BE2C (cell line): ENCODE measurements at places on chromosomes 6 and 20.

DNA sequence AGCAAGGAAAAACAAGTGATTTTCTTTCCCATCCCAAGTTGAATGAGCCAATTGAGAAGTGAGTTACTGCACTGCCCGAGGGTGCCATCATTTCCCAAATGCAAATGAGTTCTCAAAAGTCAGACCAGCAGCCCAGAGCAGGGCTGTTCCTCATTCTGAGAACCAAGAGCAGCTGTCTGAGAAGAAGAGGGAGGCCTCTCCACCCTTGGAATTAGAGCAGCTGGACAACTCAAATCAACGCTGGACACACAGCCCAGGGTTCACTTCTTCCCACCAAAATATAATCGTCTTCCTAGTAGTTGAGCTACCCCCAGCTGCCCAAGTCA is 4.6 kb upstream of the PREX1 start:
- no peak for DNase-seq

- DNase-seq = no peak
Measured at GRCh38 chr20:53195876-53196610, 223.9 kb downstream of the TSHZ2 start.

- DNase-seq = no peak
Measured at GRCh38 chr20:63896264-63897105, 1.6 kb downstream of the DNAJC5 start.

DNA sequence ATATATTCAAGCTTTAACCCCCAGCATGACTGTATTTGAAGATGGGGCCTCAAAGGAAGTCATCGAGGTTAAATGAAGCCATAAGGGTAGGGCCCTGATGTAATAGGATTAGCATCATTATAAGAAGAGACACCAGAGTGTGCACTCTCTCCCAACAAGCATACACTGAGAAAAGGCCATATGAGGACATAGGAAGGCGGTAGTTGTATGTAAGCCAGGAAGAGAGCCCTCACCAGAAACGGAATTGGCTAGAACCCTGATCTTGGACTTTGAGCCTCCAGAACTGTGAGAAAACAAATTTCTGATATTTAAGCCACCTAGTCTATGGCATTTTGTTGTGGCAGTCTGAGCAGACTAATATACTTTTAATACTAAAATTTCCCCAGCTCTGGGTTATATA is 150.1 kb upstream of the STXBP5 start:
- no peak for DNase-seq

DNA sequence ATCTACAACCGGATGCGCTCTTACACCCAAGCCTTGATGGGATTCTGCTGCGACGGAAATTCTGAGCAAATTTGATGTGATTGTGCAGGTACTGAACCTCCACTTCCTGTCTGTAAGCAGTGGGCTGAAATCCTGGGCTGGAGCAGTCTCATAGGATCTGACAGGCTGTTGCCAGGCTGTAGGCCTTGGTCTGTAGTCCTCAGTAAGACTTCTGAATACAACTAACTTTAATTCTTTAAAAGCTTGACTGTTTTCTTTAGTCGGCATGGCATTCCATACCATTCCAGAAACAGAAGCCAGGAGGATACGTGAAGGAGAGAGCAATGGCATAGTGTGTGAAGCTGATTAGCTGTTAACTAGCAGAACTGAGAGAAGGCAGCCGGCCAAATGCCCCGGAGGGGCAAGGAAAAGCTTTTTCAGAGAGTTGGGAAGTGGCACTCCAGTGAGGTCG is 68.3 kb downstream of the ADTRP start:
- DNase-seq = peak; percentile 8

- DNase-seq = no peak
Measured at GRCh38 chr6:43806758-43807227, 36.8 kb downstream of the VEGFA start.

DNA sequence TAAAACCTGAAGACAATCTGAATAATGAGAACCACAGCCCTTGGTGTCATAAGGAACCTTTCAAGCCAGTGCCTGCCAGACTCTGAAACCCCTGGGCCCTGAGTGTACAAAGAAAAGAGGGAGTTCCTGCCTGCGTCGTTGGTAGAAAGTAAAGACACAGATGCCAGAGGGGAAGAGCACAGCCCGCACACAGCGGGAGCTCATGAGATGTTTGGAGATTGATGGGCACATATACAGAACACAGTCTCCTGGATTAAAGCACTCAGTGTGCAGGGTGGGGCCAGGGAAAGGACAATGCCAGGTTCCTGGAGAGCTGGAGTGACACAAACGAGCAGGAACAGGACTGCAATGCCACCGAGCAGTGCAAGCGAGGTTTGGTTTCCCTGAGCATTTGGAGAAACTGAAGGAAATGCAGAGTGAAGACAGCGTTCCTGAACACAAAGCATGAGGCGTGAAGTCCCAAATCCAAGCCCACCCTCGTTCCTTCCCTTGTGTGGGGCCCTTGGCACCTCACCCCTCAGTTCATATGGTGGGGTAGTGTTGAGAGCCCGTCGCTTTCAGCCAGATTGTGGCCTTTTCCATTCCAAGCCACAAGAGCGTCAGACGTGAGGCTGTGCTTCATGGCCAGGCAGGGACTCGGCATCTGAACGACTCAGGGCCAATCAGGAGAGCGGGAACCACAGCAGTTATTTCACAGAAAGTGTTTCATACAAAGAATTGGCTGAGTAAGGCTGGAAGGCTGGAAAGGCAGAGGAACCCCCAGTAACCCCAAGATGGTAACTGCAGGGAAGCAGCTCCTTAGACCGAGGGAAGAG is 41.0 kb upstream of the RPS6KA2 start:
- DNase-seq = no peak

DNA sequence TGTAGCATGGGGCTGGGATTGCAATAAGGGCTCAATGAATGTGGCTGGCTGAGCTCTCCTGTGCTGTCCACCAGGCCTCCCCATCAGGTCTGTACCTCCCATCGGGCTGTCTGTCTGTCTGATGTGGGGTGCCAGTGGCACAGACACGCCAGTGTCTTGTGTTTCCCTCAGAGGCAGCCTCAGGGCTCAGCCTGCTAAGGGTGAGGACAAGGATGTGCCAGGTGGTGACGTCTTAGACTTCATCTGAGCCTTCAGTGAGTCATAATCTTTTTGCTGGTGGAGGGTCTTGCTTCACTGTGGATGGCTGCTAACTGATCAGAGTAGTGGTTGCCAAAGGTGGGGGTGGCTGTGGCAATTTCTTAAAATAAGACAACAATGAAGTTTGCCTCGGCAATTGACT is 194.7 kb downstream of the NRN1 start:
- DNase-seq = no peak

- peak; percentile 66 for DNase-seq
Measured at GRCh38 chr20:63978319-63979228, 868 bp downstream of the SAMD10 start.

DNA sequence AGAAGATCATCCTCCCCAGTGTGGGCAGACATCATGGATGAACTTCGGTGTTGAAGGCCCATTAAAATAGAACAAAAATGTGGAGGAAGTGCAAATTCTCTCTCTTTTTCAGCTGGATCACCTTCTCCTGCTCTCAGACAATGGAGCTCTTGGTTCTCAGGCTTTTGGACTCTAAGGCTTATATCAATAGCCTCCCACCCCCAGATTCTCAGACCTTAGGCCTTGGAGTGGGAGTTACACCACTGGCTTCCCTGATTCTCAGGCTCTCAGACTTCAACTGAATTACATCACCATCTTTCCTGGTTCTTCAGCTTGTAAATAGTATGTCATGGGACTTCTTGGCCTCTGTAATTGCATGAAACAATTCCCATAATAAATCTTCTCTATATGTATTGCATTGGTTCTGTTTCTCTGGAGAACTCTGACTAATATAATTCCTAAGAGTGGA is 36.6 kb downstream of the NSFL1C start:
- no peak for DNase-seq

DNA sequence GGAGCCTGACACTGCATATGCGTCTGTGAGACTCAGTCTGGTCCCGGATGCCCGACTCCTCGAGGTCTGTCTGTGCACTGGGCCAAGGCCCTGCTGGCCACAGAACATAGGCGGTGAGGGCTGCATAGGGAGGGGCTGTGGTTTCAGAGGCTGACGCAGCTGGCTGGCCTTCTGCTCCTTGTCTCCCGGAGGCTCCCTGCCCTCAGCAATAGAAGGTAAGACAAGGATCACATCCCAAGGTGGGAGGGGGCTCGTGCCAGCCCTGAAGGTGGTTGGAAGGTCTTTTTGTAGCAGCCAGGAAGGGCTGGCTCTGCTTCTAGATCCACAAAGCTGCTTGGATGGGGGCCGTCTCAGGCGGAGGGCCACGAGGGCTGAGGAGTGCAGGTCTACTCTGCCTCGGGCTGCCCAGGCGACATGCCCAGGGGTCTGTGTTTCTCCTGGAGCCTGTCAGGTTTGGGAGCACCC is 239.8 kb upstream of the SULF2 start:
- DNase-seq = peak; percentile 70

- no peak for DNase-seq
Measured at GRCh38 chr6:167405778-167406532, 81.1 kb downstream of the TTLL2 start.

GRCh38 chr20:46539113-46539512 is 11.3 kb downstream of the OCSTAMP start:
- DNase-seq = no peak

DNA sequence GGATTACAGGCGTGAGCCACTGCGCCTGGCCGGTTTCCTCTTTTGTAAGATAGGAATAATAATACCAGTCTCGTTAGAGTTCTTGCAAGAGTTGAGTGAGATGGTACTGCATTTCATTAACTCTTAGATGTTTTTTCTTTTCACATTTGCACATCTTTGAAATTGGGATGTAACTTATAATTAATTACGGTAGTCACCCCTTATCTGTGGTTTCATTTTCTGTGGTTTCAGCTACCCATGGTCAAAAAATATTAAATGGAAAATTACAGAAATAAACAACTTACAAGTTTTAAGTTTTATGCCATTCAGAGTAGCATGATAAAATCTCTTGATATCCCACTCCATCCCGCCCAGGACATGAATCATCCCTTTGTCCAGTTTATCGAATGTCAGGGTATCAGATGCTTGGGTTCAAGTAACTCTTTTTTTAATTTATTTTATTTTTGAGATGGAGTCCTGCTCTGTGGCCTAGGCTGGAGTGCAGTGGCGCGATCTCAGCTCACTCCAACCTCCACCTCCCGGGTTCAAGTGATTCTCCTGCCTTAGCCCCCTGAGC is 15.4 kb downstream of the PTK7 start:
- DNase-seq = no peak

DNA sequence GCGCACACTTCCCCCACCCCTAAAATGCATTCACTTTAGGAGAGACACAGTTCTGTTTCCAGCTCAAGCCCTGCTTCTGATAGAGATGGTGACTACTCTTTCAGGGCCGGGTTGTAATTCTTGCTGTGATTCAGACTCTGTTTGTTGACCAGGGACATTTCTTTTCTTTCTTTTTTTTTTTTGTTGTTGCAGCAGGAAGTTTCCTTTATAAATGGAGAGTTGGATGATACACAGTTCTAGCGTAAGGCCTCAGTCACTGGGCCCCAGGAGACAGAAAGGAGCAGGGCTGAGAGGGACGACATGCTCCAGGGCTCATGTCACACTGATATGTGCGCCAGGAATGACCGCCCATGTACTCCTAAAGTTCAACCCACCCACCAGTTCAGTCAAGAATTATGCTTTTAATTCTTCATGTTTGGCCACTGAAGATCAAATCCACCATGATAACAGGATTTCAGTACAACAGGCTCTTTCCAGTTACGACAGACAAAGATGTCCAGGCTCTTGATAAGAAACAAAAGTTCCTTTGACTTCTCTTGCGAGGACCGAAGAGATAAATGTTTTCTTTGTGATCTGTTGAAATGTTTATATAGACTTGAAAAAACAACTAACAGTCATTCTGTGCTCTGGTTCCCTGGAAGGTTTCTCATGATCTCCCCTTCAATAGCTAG is 142.5 kb downstream of the CD164 start:
- no peak for DNase-seq

DNA sequence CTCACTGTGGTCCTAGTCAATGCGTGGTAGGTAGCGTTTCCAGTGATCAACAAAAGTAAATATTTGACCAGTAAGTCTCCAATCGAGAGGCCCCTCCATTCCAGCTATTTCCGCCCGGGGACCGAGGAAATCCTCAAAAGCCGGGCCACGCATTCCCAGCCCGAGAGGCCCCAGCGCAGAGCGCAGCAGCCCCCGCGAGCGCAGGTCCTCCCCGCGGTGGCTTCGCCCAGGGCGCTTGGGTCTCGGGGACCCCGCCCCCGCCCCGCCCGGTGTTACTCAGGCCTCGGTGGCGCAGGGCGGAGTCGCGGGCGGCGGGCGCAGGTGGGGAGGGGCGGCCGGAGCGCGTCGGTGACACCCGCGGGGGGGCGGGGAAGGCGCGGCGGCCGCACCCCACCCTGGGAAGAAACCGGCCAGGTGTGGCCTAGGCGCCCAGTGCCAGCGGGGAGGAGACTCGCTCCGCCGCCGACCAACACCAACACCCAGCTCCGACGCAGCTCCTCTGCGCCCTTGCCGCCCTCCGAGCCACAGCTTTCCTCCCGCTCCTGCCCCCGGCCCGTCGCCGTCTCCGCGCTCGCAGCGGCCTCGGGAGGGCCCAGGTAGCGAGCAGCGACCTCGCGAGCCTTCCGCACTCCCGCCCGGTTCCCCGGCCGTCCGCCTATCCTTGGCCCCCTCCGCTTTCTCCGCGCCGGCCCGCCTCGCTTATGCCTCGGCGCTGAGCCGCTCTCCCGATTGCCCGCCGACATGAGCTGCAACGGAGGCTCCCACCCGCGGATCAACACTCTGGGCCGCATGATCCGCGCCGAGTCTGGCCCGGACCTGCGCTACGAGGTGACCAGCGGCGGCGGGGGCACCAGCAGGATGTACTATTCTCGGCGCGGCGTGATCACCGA is at the start of gene DSP:
Gene DSP, plus strand, starts transcription at position 497 of the 890 bp plus-strand sequence. Its CDS starts 245 bp downstream, at position 742.
- no peak for DNase-seq

DNA sequence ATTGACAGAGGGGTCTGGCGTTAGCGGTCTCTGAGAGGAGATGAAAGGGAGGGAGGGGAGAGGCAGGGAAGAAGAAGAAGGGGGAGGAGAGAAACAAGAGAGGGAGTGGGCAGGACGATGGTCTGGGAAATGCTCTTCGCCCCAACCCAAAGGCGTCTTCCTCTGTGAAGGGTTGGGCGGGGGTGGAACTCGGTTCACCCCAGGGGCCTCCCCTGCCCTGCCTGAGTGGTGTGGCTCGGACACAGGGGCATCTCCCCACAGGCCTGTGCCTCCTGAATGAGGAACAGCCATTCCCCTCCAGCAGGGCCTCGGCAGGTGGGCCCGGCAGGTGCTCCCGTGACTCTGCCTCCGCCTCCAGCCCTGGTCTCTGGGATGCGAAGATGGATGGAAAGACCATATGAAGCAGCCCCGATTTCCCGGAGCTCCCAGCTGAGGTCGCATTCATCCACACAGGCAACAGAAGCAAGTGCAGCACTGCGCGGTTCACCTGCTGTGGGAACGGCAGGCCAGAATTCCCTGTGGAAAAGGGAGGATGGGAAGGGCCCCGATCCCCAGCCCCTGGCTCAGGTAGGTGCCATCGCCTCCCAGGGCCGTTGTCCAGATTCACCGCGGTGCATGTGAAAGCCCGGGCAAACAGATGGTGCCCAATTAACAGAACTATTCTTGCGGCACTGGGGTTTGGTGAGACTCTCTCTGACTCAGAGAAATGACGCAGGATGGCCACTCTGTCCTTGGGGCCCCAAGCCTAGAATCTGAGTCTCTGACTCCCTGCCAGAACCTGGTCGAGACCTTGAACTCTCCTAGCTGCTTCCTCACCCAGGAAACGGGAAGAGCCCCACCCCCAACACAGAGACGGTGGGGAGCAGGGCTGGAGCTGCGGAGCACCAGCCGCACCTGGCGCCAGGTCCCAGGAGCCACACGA is 29.4 kb upstream of the RPS6KA2 start:
- DNase-seq = no peak
